ENCODE measurements at places on chromosomes 12 and 14.

DNA sequence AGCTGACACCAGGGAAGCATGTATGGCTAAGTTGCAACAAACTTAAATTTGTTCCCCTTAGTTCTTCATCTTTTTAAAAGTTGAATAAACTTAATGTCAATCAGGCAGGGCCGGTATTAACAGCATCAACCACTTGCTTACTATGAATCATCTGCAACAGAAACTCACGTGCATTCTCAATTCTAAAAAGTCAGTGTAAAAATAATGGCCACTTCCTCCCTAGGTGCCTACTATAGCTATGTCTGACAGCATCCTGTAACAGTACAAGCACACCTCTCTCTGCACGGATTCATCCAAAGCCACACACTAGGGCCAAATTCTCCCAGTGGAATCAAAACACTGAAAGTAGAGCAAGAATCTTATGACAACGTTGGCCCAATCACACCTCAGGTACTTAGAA is 48.6 kb downstream of the PPP1R36 start:
- DNase-seq = no peak

DNA sequence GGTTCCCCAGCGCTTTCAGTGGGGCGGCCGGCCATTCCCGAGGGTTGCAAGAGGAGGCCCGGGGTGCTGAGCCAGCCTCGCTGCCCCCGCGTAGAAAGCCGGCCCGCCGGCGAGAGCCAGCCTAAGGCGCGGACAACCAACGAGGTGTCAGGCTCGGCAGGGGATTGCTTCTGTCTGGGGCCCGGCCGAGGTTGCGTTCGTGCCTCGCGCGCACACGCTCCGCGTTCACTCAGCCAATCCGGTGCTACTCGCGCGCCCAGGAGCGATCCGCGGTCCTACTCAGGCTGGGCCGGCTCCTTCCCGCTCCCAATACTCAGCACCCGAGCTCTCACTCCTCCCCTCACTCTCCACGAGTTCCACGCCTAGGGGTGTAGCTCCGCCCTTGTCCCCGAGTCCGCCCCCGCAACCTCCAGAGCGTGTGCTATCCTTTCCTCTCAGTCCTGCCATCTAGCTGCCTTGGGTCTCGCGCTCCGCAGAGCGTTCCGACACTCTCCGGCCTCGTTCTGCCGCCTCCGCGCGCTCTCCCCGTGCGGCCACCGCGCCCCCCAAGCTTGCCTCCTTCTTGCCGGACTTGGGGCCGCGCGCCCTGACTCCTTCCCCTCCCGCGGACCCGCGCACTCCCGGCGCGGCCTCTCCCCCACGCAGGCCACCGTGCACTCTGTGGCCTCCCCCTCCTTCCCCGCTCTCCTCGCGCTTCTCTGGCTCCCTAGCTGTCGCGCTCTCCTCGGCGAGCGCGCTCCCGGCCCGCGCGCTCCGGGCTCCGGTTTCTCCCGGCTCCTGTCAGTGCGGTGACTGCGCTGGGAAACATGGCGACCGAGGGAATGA is at the start of gene GPHN:
TSS of gene GPHN (plus strand) at position 426 of the 825 bp plus-strand sequence.
- DNase-seq = peak; percentile 98

GRCh38 chr14:64676410-64677008 is 27.7 kb upstream of the PLEKHG3 start:
- DNase-seq = no peak

GRCh38 chr12:66491853-66492252 is 187.0 kb downstream of the GRIP1 start:
- no peak for DNase-seq

- DNase-seq = no peak
Measured at GRCh38 chr12:84201976-84202375, 710.6 kb downstream of the SLC6A15 start.

DNA sequence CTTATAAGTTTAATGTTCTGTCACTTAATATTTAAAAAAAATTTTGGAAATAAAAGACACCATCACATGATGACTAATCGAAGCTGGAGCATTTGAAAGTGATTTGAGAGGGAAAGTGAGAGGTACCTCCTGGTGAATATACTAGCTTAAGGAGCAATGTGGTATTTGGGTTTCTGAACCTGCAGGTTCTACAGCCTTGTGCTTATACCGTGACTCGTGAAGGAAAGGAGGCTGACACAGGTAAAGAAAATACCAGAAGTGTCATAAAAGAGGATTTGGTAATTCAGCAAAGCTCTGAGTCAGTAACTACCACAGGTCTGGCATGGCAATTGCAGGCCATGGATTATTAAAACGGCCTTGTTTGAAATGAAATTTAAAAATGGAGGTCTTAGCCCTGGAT is 151.0 kb downstream of the SLC38A4 start:
- DNase-seq = no peak

- DNase-seq = no peak
Measured at GRCh38 chr12:62776575-62776974, 158.4 kb downstream of the PPM1H start.

DNA sequence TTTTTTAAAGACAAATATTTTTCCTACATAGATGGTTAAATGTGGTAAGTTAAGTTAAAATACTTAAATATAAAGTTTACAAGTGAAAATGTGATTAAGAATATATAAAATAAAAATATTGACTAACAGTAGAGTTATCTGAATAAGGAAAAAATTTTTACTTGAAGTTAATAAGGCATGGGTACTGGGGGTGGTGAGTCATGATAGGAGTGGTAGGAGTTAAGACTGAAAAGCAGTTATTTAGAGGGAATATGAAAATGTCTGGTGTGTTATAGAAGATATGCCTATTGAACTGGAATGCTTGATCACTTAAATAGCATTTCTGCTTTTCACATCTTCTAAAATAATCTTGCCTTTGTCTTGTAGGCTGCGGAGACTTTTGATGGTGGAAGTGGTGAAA is 68.7 kb downstream of the CCDC91 start:
- no peak for DNase-seq

GRCh38 chr14:54782751-54783659 is 119.6 kb downstream of the GCH1 start:
- peak; percentile 25 for DNase-seq

- no peak for DNase-seq
Measured at GRCh38 chr12:74530676-74531075, 7.0 kb upstream of the ATXN7L3B start.

GRCh38 chr12:57777367-57777766 is 5.0 kb downstream of the EEF1AKMT3 start:
- no peak for DNase-seq

GRCh38 chr14:102584871-102585869 is 7.3 kb upstream of the RCOR1 start:
- DNase-seq = no peak

DNA sequence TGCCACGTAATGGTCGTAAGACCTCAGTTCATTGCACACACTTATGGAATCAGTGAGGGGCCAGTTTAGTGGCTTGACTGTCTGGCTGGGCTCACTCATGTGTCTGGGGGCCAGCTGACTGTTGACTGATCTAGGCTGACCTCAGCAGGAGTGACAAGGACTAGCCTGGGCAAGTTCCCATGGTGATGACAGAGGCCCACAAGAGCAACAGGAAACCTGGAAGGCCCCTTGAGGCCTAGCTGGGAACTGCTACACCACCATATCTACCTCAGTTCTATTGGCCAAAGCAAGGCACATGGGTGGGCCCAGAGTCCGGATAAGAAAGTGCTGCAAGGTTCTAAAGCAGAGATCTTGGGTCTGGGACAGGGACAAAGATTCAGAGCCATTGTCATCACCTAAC is 21.3 kb upstream of the RFLNA start:
- DNase-seq = peak; percentile 64
